ENCODE measurements at places on chromosomes 11 and 22.

GRCh38 chr11:2434008-2434407 is 10.3 kb downstream of the TRPM5 start:
- no peak for DNase-seq

DNA sequence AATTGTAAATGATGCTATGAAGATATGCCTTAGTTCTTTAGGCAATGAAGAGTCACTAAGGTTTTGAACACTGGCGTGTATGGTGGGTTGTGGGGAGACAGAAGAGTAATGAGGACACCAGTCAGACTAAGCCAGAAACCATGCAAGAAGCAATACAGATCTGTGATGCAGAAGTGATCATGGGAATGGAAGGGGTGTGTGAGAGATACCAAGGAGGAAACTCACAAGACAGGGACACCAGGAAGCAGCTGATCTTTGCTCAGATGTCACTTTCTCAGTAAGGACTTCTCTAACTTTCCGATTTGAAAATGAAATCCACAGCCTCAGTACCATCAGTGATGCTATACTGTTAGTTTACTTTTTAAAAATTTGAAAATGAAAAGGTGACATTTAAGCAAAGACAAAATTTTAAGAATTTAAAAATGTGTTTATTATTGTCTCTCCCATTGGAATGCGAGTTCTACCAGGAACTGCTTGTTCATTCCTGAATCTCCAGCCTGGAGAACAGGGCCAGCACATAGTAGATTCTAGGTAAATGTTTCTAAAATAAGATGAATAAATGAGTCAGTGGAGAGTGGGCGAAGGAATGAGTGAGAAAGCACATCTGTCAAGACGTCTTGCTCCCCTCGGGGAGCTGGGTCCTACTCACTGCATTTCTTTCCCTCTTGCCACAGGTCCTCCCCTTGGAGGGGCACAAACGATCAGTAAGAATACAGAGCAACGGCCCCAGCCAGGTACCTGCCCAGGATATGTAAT is 60.4 kb downstream of the KCNJ1 start:
- DNase-seq = peak; percentile 35

- no peak for DNase-seq
Observed at GRCh38 chr22:27507935-27508526, 293.5 kb downstream of the MN1 start.

DNA sequence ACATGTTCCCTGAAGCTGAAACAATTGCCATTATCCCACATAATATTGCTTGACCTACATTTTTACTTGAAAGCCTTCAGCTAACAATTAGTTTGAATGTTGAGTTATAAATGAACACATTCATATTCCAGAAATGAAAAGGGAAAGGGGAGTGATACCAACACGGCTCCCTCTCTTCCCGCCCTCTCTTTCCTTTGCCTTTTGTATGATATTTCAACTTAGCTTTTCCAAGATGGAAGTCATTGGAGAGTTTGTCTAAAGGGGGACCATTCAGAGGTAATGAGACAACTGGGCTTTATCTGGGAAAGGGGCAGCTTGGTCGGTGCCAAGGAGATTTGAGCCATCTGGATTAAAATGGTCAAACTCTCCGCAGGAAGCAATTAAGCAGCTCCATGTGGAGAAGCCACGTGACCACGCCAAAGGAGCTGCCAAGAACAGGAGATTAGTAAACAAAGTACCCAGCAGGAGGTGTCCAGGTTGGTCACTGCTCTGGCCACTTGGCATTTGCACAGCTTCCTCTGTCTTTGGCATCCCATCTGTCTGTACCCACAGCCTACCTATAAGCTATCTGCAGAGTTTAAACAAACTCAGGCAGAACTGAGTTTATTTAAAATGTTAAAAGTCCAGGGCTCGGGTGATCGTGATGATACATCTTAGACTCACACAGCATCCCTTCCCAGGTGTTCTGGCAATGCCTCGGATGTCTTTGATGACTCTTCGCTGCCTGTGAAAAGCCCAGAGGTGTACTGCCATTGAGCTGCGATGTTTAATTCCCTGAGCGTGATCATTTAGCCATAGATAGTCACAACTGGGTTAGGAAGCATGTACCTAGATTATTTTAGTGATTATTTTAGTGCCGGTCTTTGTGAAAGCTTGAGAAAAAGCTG is 735.9 kb downstream of the NTM start:
- no peak for DNase-seq

DNA sequence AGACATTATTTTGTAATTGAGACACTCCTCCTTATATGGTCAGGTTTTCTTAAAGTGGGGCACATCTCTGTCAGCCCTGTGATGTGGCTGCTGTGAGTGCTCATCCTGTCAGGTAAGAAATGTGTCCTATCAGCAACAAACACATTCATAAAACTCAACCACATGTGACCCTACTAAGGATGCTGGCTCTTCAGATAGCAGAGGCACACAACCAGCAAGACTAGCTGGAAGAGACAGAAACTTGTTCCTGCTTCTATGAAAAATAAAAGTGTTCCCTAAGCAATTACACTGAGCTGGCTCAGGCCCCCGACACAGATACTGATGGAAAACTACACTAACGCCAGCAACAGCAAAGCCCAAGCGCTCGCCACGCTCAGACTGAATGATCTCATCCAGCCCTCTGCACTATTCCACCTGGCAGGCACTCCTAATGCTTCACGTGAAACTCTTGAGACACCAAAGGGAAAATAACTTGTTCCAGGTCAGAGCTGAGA is 49.8 kb upstream of the CYP2D6 start:
- no peak for DNase-seq

DNA sequence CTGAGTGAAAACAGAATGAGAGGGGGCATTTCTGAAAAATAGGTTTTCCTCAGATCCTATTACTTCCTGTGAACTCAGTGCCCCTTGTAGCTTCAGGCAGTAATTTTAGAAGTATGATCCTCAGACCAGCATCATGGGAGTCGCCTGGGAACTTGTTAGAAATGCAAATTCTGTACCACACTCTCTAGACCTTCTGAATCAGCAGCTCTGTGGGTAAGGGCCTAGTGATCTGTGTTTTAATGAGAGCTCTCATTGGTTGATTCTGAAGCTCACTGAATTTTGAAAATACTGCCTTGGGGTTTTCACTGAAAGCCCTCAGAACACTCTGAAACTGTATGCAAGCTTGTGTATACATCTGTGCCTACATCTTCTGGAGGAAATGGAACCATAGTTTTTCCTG is 647.2 kb upstream of the ANO5 start:
- no peak for DNase-seq

GRCh38 chr11:133714471-133715375 is 130.6 kb downstream of the SPATA19 start:
- no peak for DNase-seq

DNA sequence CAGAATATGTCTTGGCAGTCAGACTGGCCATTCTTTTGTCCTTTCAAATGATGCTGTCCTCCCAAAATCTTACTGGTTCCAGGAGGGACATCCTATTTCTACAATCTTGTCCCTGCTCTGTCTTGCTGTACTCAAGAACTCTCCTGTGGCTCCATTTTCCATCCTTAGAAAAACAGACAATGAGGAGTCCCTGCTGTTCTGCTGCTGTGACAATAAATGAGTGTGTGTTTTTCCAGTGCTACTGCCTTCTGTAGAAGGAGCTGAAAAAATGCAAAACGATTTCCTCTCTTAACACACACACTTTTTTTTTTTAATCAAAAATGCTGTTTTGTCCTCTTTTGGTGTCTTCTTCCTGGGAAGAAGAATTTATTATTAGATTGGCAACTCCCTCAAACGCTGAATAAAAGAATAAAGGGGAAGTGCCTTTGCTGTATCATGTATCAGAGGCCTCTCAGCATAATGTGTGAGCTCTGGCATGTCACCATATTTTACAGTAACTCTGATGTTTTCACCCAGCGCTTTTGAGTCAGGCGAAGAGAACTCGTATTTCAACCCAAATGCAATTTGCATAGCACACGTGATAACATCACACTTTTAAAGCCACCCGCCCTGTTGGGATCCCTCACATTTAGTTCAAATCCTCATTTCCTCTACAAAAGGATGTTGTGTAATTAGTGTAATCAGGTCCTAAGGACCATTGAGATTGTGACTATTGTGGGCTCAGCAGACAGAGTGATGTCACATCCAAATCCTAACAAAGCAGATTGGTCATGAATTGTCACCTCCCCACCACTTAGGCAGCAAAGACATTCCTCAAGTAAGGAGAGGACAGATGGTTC is 496.0 kb upstream of the LARGE1 start:
- DNase-seq = no peak

DNA sequence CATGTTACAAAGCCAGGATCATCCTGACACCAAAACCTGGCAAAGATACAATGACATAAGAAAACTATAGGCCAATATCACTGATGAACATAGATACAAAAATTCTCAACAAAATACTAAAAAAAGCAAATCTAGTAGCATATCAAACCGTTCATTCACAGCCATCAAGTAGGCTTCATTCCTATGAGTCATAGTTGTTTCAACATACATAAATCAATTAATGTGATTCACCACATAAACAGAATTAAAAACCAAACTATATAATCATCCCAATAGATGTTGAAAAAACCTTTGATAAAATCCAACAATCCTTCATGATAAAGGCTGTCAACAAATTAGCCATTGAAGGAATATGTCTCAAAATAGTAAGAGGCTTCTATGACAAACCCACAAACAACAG is 1007.2 kb upstream of the RAG2 start:
- no peak for DNase-seq

GRCh38 chr11:98104249-98104648 is 916.5 kb upstream of the CNTN5 start:
- DNase-seq = no peak

DNA sequence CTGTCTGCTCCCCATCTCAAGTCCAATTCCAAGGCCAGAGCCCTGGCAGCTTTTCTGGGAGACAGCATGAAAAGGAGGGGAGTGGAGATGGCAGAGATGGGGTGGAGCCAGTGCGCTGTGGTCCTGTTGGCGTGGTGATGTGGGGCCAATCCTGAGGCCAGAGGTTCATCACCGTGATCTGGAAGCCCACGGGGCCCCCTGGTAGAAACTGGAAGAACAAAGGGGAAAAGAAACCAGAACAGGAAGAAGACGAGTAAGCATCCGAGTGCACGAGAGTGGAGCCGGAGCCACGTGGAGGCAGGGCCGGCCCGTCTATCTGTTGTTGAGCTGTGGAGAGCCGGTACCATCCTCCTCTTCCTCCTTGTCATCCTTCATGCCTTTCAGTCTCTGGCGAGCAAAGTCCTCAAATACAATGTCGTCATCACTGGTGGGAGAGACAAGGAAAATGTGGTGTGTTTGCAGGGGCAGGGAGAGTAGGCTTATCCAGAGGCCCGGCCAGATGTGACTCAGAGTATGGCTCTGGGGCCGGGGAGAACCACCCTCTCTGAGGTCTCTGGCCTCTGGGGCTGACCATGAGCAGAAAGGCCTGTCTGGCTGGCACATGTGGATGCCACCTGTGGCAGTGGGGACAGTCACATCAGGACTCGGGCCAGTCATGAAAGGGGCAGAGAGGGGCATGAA is 25.4 kb downstream of the TPBGL start:
- peak; percentile 52 for DNase-seq

DNA sequence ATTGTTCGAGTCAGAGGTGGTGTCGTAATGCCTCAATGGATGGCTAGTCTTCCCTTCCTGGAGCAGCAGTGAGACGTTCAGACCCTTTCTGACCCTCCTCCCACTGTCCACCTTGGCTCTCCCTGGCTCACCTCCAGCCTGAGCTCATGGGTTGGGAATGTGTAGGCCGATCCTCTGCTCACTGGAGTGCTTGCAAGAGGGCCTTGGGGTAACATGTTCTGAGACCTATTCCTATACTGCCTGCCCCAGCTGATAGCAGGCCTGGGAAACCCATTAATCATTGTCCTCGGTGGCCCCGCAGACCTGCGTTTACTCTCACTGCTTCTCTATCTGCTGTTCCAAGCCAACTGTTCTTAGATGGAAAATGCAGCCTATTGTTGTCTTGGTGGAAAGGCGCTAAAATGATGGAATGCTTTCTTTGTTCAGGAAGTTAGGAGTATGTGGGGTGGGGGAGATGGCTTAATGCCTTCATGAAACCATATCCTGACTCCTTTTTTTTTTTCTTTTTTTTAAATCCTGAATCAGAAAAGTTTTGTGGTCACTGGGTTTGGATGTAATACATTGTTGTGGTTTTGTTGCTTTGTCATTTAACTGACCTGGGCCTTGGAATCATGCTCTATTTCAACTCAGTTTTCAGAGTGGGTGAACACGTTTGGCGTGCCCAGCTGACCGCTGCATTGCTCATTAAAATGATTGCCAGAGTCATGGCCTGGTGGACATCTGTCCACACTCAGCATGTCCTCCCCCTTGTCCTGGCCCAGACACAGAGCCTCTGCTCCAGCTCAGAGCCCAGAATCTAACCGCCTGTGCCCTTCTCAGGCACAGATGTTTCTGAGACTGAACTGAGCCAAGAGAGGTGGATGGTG is 72.5 kb downstream of the MICAL2 start:
- DNase-seq = peak; percentile 14

DNA sequence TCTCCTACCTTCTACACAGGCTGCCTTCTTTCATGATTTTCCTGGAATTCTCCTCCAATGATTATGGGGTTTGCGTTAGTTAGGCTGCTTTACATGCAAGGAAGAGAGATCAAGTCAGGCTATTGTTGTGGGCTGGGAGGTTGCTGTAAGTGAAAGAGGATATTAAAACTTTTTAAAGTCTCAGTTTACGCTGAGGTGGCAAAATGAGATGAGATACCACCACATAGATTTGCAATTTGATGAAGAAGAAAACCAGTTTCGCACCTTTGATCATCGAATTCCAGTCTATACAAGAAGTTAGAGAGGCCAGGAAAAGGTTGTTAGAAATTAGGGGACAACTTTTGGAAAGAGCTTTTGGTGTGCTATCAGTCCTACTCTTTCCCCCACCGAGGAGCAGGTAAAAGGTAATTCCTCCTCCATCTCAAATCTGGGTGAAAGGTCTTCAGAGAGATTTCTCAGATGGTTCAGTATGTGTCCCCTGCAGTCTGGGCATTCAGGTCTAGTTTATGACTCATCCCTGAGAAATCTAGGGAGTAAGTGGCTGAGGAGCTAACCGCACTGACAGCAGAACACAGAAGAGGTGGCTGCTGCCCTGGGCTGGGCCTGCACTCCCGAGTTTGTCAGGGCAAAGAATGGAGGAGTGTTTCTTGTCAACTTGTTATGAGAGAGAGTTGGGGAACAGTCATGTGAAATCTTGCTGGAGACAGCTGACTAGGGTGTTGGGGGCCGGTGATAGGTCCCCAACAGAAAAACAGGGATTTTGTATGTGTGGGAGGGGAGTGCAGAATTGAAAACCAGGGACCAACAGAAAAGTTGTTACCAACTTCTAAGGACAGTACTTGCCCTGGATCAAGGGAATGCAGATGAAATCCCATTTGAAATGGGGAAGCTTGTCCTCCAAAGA is 34.7 kb downstream of the CCDC83 start:
- no peak for DNase-seq

GRCh38 chr11:45803971-45804760 is 783 bp upstream of the SLC35C1 start:
- DNase-seq = peak; percentile 77
